ENCODE measurements at places on chromosomes 7 and 10.

- DNase-seq: no peak
Observed at GRCh38 chr10:4909118-4909517, 54.1 kb upstream of the AKR1C1 start.

- DNase-seq: no peak
Observed at GRCh38 chr10:845526-845925, 86.0 kb downstream of the LARP4B start.

DNA sequence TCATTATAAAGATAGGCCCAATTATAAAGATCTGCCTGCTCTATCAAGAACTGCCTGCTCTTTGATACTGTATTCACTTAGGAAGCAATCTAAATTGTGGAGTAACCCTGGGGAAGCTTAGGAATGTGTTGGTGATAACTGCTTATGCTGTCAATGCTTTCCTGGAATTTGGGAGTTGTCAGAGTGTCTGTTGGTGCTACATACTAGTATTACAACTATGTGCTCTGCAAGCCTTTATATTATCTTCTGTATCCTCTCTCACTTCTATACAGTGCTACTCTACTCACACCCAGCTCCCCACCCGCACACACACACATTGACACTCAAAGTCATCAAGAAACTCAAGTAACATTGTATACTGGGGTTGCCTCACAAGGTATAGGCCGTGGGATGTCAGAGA lies 6.1 kb downstream of the ZNF277 start:
- no peak for DNase-seq

GRCh38 chr7:70647801-70648498 lies 484.0 kb upstream of the GALNT17 start:
- no peak for DNase-seq

- no peak for DNase-seq
Observed at GRCh38 chr10:60032723-60033122, 126.4 kb upstream of the CCDC6 start.

GRCh38 chr10:124484031-124484430 lies 22.4 kb downstream of the LHPP start:
- DNase-seq: no peak

- no peak for DNase-seq
Observed at GRCh38 chr7:44117801-44118429, 5.4 kb downstream of the POLD2 start.

DNA sequence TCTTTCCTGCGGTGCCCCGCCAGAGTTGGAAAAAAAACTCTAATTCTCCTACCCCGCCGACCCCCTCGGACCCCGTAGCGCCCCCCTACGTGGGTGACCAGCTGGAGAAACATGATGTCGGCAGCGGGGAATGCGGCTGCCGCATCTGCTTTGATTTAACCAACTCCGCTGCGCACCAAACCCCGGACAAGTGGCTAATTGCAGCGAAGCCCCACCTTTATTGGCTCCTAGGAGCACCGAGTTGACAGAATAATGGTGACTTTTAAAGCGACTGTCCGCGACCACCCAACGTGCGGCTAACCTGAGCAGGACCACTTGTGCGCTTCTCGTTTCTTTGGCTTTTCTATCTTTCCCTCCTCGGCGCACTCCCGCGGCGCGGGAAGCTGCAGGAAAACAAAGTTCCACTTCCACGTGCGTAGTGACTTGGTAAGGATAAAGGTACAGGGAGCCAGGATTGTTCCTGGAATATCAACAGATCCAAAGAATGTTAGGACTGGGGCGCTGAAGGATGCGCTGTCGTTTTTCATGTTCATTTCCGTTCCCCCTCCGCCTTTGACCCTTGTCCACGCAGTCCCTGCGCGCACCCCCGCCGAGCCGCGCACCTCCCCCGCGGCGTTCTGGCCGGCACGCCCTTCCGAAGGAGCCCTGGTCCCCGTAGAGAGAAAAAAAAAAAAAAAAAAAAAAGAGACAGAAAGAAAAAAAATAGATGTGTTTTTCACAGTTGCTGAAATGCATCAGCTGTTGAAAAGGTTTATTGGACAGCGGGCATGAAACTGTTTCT lies 1.4 kb downstream of the WNT16 start:
- no peak for DNase-seq

- DNase-seq: no peak
Observed at GRCh38 chr10:48364659-48365405, 58.4 kb downstream of the MAPK8 start.

DNA sequence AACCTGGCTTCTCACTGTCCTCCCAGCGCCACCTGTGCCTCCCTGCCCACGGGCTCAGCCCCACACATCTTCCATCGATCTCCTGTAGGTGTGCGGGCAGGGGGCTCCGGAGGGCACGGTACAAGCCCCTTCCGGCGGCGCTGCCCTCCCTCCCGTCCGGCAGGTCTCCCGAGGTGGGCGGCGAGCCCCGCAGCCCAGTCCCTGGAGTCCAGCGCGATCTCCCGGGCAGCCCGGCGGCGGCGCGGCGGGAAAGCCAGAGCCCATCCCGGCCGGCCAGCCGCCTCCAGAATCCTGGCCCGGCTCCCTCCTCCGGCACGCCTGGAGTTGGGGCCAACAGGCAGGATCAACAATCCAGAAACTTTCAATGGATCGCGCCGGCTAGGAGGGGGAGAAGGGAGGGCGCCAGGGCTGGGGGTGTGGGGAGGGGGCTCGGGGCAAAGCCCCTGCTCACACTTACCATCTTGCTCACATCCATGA lies 100.1 kb downstream of the HIP1 start:
- DNase-seq: peak; percentile 60

GRCh38 chr7:107865956-107866775 lies 24.8 kb upstream of the DLD start:
- DNase-seq: no peak

GRCh38 chr10:5461914-5462840 lies 37.2 kb downstream of the CALML5 start:
- no peak for DNase-seq

DNA sequence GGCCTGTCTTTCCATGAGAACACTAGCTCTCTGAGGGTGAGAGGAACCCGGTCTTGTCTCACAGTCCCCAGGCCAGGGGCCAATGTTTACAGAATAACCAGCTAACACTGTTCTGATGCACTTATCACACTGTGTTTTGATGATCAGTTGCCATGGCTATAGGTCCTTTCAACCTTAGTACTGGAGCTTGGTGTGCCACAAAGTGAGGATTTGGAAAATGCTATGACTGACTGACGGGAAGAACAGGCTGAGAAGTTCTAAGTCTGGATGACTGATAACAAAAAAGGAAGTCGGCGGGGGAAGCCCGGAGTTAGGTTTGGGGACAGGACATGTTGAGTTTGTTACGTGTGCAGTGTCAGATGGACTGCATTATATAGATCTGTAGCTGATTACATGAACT lies 141.8 kb downstream of the CTTNBP2 start:
- no peak for DNase-seq

- DNase-seq: no peak
Observed at GRCh38 chr7:99614495-99614894, 2.3 kb upstream of the ZSCAN25 start.

DNA sequence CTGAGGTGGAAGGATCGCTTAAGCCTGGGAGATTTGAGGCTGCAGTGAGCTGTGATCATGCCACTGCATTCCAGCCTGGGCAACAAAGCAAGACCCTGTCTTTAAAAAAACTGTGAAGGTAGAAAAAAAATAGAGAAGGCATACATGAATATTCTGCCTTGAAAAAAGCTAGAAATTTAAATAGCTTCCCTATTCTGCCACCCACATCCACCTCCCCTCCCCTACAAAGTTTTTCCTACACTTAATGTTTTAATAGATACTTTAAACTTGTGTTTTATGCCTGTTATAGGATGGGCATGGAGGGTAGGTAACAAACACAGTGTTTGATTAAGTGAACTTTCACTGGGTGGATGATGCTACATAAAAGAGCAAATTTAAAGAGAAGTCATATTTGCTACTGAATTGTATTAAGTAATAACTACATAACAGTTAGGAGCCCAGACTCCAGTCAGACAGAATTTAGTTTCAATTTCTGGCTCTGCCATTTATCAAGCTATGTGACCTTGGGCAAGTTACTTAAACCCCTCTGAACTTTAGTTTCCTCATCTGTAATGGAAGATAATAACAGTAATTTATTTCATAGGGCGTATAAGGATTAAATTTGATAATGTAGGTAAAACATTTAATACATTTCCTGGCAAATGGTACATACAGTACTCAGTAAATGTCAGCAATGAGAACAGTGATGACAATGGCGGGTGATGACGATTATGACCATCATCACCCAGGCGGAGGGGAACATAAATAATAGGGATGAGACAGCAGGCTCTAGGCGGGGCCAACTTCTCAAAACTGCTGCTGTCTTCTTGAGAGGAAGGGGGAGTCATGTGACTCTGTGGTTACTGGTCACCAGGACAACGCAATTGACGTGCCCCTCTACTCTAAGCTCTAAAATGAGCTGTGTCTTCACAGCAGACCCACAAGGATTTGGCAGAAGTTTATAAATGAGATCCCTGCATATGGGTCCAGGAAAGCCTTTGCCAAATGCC lies 15.8 kb downstream of the DNMBP start:
- no peak for DNase-seq

DNA sequence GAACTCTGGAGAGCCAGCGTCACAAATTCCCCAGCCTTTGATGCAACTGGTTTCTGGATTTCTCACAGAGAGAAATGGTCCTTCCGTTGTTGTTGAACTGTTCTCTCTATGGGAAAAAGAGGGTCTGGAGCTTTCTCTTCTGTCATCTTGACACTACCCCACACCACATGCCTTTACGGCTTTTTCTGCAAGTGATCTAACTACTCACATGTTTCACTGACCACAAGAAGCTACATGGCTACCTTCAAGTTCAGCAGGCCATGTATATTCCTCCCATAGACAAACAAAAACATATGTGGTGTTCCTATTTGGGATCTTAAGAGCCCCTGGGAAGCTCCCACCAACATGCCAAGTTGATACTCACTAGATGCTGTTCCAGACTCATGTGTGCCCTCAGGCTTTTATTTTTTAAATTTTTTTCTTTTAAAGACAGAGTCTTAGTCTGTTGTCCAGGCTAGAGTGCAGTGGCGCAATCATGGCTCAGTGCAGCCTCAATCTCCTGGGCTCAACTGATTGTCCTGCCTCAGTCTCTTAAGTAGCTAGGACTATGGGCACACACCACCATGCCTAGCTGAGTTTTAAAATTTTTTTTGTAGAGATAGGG lies 72.0 kb downstream of the RNF216 start:
- DNase-seq: no peak

GRCh38 chr10:16848562-16849154 lies 31.4 kb upstream of the RSU1 start:
- no peak for DNase-seq

DNA sequence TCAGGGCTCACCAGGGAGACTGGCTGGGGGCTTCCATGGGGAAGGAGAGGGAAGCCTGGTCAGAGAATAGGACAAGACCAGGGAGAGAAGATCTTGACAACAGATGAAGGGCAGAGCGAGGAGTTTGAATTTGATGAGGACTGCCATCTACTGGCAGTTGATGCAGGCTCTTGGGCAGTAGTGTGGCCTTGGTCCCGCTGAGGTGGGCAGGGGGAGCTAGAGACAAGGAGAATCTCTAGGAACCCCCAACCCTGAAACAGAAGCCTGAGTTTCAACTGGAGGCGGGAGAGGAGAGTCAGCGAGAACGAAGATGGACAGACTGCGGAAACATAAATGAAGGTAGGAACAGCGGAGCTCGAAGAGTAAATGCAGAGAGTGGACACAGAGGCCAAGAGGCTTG lies 81.0 kb downstream of the PPP1R3C start:
- no peak for DNase-seq

- DNase-seq: no peak
Observed at GRCh38 chr7:16747102-16747501, 6.5 kb upstream of the TSPAN13 start.

GRCh38 chr10:72899545-72899944 lies 6.0 kb downstream of the OIT3 start:
- no peak for DNase-seq

DNA sequence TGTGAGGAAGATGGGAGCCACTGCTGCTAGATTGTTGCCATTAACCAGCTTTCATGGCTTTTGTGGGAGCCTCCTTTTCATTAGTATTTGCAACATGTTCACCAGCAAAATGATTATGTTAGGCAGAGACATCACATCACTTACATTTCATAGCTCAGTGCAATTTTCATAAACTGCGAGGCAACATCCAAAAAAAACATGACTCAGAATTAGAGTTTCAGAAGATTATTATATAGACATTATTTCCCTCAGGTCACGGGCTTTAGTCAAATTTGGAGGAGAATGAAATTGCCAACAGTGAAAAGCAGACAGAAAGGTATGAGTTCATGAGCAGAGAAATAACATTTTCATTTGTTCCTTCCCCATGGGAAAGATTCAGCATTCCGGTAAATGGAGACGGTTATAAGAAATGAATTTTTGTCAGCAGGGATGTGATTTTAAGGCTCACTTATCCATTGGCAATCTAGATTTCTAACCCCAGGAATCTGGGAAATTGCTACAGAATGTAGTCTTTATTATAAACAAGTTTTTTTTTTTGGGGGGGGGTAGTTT lies 573.2 kb downstream of the AUTS2 start:
- DNase-seq: no peak

DNA sequence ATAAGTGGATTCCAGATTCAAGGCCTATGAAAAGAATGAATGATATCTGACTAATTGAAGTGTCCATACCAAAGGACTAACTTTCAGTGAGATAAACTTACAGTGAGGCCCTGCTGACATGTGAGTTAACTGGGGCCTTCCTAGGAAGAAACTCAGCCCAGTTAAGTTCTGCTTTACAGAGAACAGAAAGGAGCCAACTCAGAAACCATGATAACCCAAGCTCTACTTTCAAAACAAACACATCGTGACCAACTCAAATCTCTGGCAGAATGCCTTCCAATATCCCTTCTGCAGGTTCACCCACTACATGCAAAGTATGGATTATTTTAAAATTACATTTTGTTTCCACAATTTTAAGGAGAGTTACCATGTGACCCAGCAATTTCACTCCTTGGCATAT lies 75.8 kb upstream of the MRLN start:
- no peak for DNase-seq

- no peak for DNase-seq
Observed at GRCh38 chr10:88456730-88457129, 126.4 kb downstream of the RNLS start.

- DNase-seq: no peak
Observed at GRCh38 chr10:34462056-34462455, 353.0 kb downstream of the PARD3 start.
